ENCODE measurements at places on chromosomes 16 and 17. TPM values are rescaled to one million over a fixed set of nuclear protein-coding genes. Genes with fewer than 3 reads are reported as not detected.

GRCh38 chr16:58205276-58206036 lies 7.5 kb upstream of the CSNK2A2 start:
- no peaks in the 10 kb centered on the region for H3K27me3 ChIP-seq
- H3K36me3 ChIP-seq, result no peaks in the 10 kb centered on the region
- H3K27ac ChIP-seq, result no peak overlapping the region
- no peak overlapping the region for H3K4me3 ChIP-seq

- no peaks in the 10 kb centered on the region for H3K36me3 ChIP-seq
- no peak overlapping the region for H3K27ac ChIP-seq
- no peak for DNase-seq
These were observed 29.6 kb downstream of the TEKT5 start for GRCh38 chr16:10665166-10665565.

DNA sequence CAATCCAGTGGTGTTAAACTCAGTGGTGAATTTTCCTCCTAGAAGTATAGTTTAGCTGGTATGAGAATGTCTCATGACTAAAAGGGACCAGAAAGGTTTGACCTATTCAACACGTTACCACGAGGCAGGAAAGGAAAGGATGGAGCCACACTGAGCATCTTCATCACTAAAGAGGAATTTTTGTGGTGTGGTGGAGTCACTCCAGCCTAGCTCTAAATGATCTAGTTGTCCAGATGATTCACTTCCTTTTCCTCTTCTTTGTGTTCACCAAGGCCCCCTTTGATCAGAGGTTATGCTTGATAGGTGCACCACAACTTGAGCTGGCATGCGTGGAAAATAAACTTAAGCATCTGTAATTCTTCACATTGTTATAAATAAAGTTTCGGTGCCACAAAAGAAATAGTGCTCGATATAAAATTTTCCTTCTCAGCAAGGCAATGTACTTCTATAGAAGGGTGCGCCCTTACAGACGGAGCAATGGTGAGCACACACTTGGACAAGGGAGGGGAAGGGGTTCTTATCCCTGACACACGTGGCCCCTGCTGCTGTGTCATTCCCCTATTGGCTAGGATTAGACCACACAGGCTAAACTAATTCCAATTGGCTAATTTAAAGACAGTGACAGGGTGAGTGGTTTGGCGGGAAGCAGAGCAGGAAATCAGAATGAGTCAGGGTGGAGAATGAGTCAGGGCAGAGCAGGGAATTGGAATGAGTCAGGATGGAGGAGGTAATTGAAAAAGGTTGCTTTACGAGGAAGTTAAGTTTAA lies 254.6 kb downstream of the HS3ST3A1 start:
- H3K4me3 ChIP-seq, result no peak overlapping the region
- H3K36me3 ChIP-seq, result no peaks in the 10 kb centered on the region
- no peak for DNase-seq
- H3K27me3 ChIP-seq, result no peaks in the 10 kb centered on the region

DNA sequence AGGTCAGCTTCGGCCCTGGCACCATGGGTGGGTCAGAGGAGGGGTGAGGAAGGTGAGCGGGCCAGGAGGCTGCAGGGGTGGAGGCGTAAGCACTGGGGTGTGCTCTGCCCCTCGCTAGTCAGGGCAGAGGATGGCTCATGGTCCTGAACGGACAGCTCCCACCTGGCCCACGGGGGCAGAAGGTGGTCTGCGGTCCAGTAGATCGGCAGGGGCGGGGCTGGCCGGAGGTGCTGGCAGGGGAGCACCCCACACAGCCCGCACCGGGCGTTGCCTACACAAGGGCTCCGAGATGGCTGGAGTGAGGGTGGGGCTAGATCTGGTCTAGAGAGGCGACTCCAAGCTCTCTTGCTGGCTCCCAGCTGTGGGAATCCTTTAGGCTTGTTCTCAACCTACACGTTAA lies 8.2 kb downstream of the NPTX1 start:
- H3K27me3 ChIP-seq, result peaks cover 27% of the 10 kb centered on the region
- H3K4me1 ChIP-seq, result peaks cover 5% of the 10 kb centered on the region
- no peak for DNase-seq
- no peak overlapping the region for H3K4me3 ChIP-seq

GRCh38 chr17:72266112-72266775 lies 145.4 kb downstream of the SOX9 start:
- no peak overlapping the region for H3K4me3 ChIP-seq
- no peaks in the 10 kb centered on the region for H3K36me3 ChIP-seq
- no peak for DNase-seq
- H3K27me3 ChIP-seq, result no peaks in the 10 kb centered on the region
- no peak overlapping the region for H3K27ac ChIP-seq

DNA sequence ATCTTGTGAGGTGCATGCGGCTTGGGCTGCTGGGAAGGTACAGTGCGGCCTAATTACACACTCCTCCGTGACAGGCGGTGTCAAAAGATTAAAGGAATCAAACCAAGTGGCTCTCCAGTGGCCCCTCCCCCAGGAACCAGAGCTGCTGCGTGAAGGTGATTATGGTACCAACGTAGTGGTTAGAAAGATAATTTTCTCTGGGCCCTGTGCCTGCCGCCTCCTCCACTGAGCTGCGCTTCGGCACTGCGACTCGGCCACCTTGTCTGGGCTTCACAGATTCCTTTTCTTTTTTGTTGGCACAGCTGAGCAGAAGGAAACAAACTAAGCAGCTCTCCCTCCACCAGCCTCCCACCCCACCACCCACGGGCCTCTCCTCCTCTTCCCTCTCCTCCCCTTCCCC lies 113.2 kb upstream of the SDK2 start:
- no peak for DNase-seq
- no peak overlapping the region for H3K27ac ChIP-seq
- H3K36me3 ChIP-seq, result no peaks in the 10 kb centered on the region

- no peak for DNase-seq
- no peak overlapping the region for H3K27ac ChIP-seq
- no peaks in the 10 kb centered on the region for H3K36me3 ChIP-seq
These were observed 53.5 kb downstream of the SMURF2 start for GRCh38 chr17:64608571-64608981.

DNA sequence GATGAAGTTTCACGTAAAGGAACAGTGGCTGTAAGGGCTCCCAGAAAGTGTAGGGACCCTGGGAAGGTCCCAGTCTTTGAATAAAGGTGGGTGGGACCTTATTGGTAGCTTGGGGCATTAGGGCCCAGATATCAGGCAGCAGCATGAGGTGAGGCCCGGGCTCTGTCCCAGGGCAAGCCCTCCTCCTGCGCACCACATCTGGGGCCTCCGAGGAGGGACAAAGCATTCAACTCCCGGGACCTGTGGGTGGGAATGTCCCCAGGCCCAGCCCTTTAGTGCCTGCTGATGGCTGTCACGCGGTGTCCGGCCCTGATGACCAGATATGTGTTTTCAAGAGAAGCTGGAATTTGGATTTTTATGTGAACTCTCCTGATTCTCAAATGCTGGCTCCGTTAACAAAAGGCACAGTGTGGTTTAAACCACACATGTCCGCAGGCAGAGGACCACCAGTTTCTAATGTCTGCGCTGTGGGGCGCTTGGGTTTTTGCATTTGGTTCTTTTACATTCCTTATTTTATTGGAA lies 30.4 kb downstream of the RAI1 start:
- no peaks in the 10 kb centered on the region for H3K36me3 ChIP-seq
- H3K27ac ChIP-seq, result no peak overlapping the region
- H3K4me1 ChIP-seq, result peaks cover 5% of the 10 kb centered on the region
- no peak overlapping the region for H3K4me3 ChIP-seq

- peaks cover 5% of the 10 kb centered on the region for H3K4me1 ChIP-seq
- H3K27me3 ChIP-seq, result no peaks in the 10 kb centered on the region
- H3K4me3 ChIP-seq, result no peak overlapping the region
- no peak for DNase-seq
- H3K36me3 ChIP-seq, result no peaks in the 10 kb centered on the region
These were observed 110.2 kb downstream of the C16orf78 start for GRCh38 chr16:49483651-49484450.

- H3K27ac ChIP-seq, result no peak overlapping the region
- H3K27me3 ChIP-seq, result peaks cover 31% of the 10 kb centered on the region
- H3K4me1 ChIP-seq, result no peaks in the 10 kb centered on the region
- DNase-seq, result no peak
- no peak overlapping the region for H3K4me3 ChIP-seq
- H3K36me3 ChIP-seq, result no peaks in the 10 kb centered on the region
These were observed 5.0 kb upstream of the FOXF1 start for GRCh38 chr16:86505185-86505898.

DNA sequence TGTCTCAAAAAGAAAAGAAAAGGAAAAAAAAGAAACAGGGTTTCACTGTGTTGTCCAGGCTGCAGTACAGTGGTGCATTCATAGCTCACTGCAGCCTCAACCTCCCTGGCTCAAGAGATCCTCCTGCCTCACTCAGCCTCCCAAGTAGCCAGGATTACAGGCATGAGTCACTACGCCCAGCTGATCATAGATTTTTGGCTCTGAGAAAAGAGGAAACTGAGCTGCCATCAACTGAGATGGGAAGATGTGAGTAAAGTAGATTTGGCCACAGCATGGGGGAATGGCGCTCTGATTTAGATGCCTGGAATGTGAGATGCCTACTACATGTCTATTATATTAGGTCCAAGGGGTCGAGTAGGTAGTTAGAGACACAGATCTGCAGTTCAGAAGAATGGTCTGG lies 5.9 kb upstream of the NAGS start:
- H3K27ac ChIP-seq, result no peak overlapping the region
- peaks cover 6% of the 10 kb centered on the region for H3K4me1 ChIP-seq
- peaks cover 4% of the 10 kb centered on the region for H3K27me3 ChIP-seq
- no peak overlapping the region for H3K4me3 ChIP-seq

DNA sequence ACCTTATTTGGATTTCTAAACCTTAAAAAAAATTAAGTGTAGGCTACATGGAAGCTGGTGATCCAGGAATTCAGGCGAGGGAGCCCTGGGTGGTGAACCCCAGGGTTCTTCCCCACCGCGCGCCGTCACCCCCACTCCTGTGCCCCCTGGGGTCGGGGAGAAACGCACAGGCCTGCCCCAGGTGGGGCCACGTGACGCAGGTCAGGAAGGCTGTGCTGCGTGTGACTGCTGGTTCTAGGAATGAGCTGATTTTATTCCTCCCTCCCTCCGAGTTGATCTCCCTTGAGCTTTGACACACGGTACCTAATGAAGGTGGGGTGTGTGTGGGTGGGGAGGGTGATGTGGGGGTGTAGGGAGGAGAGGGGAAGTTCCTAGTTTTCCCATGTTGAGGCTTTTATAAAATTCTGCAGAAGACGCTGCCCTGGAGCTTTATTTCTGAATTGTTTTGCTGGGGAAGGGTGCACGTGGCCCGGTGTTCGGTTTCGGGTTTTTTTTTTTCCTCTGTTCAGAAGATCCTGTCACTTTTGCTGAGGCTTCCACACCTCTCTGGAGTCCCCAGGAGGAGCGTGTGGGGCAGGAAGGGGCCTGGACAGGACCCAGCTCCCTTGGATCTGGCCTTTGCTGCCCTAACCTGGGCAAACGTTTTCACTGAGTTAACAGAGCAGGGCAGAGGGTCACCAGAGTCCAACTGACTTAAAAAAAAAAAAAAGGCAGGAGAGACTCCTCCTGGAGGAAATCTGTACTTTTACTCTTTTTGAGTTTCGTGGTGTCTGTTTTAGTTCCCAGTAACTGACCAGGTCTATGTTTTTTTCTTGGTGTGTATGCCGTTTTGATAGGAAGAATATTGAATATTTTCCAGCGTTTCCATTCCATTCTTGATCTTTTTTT lies 55.8 kb upstream of the GSE1 start:
- no peak for DNase-seq
- no peaks in the 10 kb centered on the region for H3K27me3 ChIP-seq
- peaks cover 14% of the 10 kb centered on the region for H3K4me1 ChIP-seq
- peak overlapping the region; percentile 95 for H3K27ac ChIP-seq

DNA sequence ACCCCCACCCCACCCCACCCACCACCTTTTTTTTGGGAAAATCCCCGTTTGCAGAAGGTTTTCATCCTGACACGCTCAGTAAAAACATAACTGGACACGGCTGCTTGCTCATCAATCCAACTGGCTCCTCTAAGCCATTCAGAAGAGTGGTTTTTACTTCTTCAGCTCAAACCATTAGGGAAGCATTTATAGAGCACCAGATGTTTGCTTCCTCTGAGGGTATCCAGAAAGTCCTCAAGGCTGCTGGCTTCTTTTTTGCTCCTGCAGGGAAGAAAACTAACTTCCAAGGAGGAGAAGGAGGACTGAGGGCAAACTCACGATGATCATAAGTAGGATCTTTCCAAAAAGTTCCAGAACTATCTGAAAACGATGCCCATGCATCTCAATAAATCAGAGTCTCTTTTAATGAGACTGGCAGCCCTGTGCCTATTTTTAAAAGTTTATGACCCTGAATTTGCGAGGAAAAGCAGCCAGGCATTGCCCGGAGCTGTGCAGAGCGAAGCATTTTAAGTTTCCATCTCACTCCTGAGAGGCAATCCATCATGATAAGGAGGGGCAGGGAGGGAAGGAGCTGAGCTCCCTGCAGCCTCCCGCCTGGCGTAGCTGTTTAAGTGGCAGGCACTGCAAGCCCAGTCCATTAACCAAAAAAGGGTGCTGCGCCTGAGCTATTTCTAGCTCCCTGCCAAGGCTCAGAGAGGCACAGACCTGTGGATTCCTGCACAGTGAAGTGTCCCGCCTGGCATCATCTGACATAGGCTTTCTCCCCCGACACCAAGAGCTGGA lies 146.3 kb upstream of the FOXF1 start:
- no peak overlapping the region for H3K4me3 ChIP-seq
- H3K36me3 ChIP-seq, result no peaks in the 10 kb centered on the region
- no peak overlapping the region for H3K27ac ChIP-seq
- no peaks in the 10 kb centered on the region for H3K27me3 ChIP-seq

DNA sequence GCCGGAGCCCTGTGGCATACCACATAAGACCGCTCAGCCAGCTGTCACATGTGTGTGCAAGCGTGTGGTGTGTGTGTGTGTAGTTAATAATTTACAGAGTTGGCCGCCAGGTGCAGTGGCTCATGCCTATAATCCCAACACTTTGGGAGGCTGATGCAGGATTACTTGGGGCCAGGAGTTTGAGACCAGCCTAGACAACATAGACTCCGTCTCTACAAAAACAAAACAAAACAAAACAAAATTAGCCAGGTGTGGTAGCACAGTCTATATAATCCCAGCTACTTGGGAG lies 20.4 kb downstream of the SOCS1 start:
- no peak for DNase-seq
- H3K36me3 ChIP-seq, result no peaks in the 10 kb centered on the region
- no peak overlapping the region for H3K4me3 ChIP-seq
- no peaks in the 10 kb centered on the region for H3K27me3 ChIP-seq

DNA sequence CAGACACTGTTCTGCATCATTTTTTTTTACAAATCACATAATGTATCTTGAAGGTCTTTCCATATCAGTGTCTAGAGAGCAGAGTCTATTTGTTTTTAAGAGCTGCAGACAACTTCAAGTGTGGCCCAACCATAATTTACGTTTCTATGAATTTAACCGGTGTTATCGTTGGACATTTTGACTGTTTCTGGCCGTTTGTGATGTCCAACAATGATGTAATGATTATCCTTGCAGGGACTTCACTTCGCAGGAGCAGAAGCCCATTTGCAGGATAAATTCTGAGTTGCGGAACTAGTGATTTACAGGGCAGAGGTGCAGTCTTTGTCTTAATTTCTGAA lies 26.9 kb upstream of the HLF start:
- H3K27ac ChIP-seq, result peak overlapping the region; percentile 9
- peak overlapping the region; percentile 65 for H3K4me3 ChIP-seq
- no peaks in the 10 kb centered on the region for H3K27me3 ChIP-seq
- H3K4me1 ChIP-seq, result peaks cover 19% of the 10 kb centered on the region
- no peak for DNase-seq

The SLC47A2 gene
- total RNA-seq, result not detected

The FSCN2 gene
- total RNA-seq, result 0.49 TPM

The RBL2 gene
- 82.9 TPM for total RNA-seq

The CCL1 gene
- 55.3 TPM for total RNA-seq

The ZG16B gene
- total RNA-seq, result 0.29 TPM

The SLC38A7 gene
- total RNA-seq, result 13.5 TPM

The CCDC144A gene
- total RNA-seq, result 0.95 TPM

The IRX3 gene
- total RNA-seq, result not detected

The SSH2 gene
- 32.1 TPM for total RNA-seq

The DCAF7 gene
- total RNA-seq, result 102 TPM

The ARL5C gene
- total RNA-seq, result not detected

The EMC8 gene
- 56.2 TPM for total RNA-seq

The WNT3 gene
- total RNA-seq, result not detected

The CDRT15 gene
- not detected for total RNA-seq
